Activated T-helper 1 cell treated with anti-CD3 and anti-CD28 coated beads, Interleukin-12 subunit alpha, Interleukin-12 subunit beta, Interleukin-2, Interleukin-4 antibody, amounts not matched to agents 30 ng/mL and 10 ng/mL and 1 ng/mL, durations not matched to agents 14 hours and 24 hours and 36 hours (primary cell): ENCODE measurements at places on chromosomes 4 and X. TPM values are rescaled to one million over a fixed set of nuclear protein-coding genes. Genes with fewer than 3 reads are reported as not detected.

DNA sequence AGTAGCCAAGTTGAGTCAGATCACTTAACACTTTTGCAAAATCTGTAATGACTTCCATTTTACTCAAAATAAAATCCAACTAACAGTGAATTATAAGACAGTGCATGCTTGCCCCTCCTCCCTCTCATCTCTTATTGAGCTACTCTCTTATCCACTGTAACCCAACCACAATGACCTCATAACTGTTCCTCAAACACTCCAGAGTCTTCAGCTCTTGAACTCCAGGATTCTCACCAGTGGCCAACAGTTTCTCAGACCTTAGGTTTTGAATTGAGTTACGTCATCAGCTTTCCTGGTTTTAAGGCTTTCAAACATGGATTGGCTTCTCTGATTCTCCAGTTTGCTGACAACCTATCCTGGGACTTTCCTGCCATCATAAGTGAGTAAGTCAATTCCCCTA is 938.3 kb downstream of the RAB28 start:
- no peak for DNase-seq
- H3K4me1 ChIP-seq = no peaks in the 10 kb centered on the region
- H3K36me3 ChIP-seq = no peaks in the 10 kb centered on the region
- no peak overlapping the region for H3K27ac ChIP-seq
- H3K27me3 ChIP-seq = no peaks in the 10 kb centered on the region
- no peak overlapping the region for H3K4me3 ChIP-seq

VSIG4 gene
- total RNA-seq = not detected in 2 replicates

RPL36A gene
- total RNA-seq = 226 and 269 TPM in 2 replicates

GRCh38 chrX:93637591-93637990 is 35.8 kb downstream of the NAP1L3 start:
- H3K36me3 ChIP-seq = no peaks in the 10 kb centered on the region
- no peak overlapping the region for H3K27ac ChIP-seq
- no peak for DNase-seq
- no peak overlapping the region for H3K4me3 ChIP-seq
- no peaks in the 10 kb centered on the region for H3K27me3 ChIP-seq
- no peaks in the 10 kb centered on the region for H3K4me1 ChIP-seq
